Glutamatergic neuron (in vitro differentiated cells): ENCODE measurements at places on chromosomes 2 and 18.

- peak overlapping the region; percentile 72 for H3K27ac ChIP-seq
- no peak overlapping the region for H3K4me3 ChIP-seq
- peaks cover 34% of the 10 kb centered on the region for H3K4me1 ChIP-seq
- peaks cover 6% of the 10 kb centered on the region for H3K27me3 ChIP-seq
- peaks cover 10% of the 10 kb centered on the region for H3K36me3 ChIP-seq
- peak; percentile 50 for DNase-seq
These were observed 66.7 kb downstream of the PTPN4 start for GRCh38 chr2:119826370-119826961.

DNA sequence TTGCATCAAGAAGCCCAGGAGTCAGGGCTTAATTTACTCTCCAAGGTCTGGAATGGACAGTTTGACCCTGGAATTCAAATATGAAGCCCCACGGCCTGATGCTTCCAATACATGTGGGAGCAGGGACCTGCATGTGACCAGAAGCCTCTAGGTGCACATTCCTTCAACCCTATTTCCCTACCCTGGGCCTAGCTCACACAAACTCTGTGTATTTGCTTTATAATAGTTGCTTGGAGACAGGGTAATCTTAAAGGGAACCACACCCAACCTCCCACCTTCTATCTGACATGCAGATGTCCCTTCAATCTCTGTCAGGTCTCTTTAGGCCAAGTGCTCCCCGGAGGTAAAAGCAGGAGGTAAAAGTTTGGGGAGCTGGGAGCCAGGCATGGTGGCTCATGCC, 55.4 kb upstream of the PPP1CB start:
- no peak for DNase-seq
- no peak overlapping the region for H3K27ac ChIP-seq
- peaks cover 4% of the 10 kb centered on the region for H3K27me3 ChIP-seq
- no peak overlapping the region for H3K4me3 ChIP-seq

- DNase-seq, result no peak
- no peaks in the 10 kb centered on the region for H3K27me3 ChIP-seq
- H3K4me1 ChIP-seq, result peaks cover 17% of the 10 kb centered on the region
- H3K4me3 ChIP-seq, result peak overlapping the region; percentile 87
These were observed 1.0 kb downstream of the DARS1 start for GRCh38 chr2:135984199-135985017.

- H3K27ac ChIP-seq, result peak overlapping the region; percentile 89
- peak; percentile 68 for DNase-seq
- no peaks in the 10 kb centered on the region for H3K36me3 ChIP-seq
- H3K4me1 ChIP-seq, result peaks cover 17% of the 10 kb centered on the region
- H3K4me3 ChIP-seq, result peak overlapping the region; percentile 79
- peaks cover 13% of the 10 kb centered on the region for H3K27me3 ChIP-seq
These were observed 19.1 kb downstream of the SH2D6 start for GRCh38 chr2:85437488-85438200.

- no peak overlapping the region for H3K4me3 ChIP-seq
- peaks cover 29% of the 10 kb centered on the region for H3K4me1 ChIP-seq
- no peaks in the 10 kb centered on the region for H3K36me3 ChIP-seq
- H3K27ac ChIP-seq, result peak overlapping the region; percentile 77
- no peak for DNase-seq
These were observed 28.7 kb upstream of the GALNT14 start for GRCh38 chr2:31166925-31167324.

DNA sequence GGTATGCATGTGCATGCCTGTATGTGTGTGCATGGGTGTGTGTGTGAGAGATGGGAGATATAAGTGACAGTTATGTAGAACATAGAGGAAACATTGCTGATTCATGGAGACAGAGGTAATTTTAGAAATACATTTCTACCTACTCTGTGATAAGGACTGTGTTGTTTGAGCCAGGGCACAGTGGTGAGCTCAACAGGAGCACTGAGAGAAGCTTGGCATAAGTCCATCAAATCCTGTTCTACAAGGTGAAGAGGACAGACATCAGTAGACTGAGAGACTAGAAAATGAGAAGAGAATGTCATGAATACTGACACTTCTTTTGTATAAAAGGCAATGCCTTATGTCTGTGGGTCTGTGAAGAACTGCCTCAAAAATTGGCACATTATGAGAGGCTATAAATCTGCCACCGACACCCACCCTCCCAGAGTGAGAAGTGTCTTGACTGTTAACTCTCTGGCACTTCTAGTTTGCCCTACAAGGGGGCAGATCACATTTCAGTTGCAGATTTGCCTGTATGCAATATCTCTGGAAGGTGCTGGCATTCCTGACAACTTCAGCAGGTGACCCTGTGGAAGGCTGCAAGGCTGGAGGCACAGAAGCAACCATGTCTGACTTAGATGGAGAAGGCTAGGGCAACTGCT, 962.3 kb upstream of the NRXN1 start:
- H3K27ac ChIP-seq, result no peak overlapping the region
- DNase-seq, result no peak
- no peak overlapping the region for H3K4me3 ChIP-seq
- H3K36me3 ChIP-seq, result no peaks in the 10 kb centered on the region
